ENCODE measurements at places on chromosomes 7 and 10.

- no peak for DNase-seq
Measured at GRCh38 chr7:47956220-47956619, 8.0 kb upstream of the PKD1L1 start.

- peak; percentile 84 for DNase-seq
Measured at GRCh38 chr7:117034851-117035464, 81.7 kb downstream of the ST7 start.

GRCh38 chr10:32970910-32971309 is 12.9 kb upstream of the ITGB1 start:
- no peak for DNase-seq

DNA sequence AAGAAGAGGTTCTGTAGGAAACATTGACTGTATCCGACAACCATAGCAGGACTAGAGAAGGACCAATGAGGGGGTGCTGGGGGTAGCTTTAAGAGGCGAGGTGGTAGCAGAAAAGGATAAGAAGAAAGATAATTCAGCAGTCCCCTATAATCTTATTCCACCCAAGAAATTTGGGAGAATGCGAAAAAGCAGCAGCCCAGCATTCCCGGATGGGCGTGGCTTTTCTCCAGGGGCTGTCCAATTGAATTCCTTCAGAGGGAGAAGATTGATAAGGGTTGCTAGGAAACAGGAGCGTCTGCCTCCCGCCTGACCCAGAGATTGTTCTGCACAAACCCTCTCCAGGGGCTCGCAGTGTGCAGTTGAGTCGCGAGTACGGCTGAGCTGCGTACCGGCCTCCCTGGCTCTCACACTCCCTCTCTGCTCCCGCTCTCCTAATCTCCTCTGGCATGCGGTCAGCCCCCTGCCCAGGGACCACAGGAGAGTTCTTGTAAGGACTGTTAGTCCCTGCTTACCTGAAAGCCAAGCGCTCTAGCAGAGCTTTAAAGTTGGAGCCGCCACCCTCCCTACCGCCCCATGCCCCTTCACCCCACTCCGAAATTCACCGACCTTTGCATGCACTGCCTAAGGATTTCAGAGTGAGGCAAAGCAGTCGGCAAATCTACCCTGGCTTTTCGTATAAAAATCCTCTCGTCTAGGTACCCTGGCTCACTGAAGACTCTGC is at the start of gene GRM3:
GRM3 (plus strand) TSS at position 349 of the 721 bp plus-strand sequence. CDS start 121,237 bp downstream, outside the sequence.
- peak; percentile 0 for DNase-seq

GRCh38 chr10:110411047-110411410 is 86.7 kb upstream of the DUSP5 start:
- peak; percentile 50 for DNase-seq

GRCh38 chr7:130632111-130632510 is 36.4 kb downstream of the COPG2 start:
- peak; percentile 71 for DNase-seq

DNA sequence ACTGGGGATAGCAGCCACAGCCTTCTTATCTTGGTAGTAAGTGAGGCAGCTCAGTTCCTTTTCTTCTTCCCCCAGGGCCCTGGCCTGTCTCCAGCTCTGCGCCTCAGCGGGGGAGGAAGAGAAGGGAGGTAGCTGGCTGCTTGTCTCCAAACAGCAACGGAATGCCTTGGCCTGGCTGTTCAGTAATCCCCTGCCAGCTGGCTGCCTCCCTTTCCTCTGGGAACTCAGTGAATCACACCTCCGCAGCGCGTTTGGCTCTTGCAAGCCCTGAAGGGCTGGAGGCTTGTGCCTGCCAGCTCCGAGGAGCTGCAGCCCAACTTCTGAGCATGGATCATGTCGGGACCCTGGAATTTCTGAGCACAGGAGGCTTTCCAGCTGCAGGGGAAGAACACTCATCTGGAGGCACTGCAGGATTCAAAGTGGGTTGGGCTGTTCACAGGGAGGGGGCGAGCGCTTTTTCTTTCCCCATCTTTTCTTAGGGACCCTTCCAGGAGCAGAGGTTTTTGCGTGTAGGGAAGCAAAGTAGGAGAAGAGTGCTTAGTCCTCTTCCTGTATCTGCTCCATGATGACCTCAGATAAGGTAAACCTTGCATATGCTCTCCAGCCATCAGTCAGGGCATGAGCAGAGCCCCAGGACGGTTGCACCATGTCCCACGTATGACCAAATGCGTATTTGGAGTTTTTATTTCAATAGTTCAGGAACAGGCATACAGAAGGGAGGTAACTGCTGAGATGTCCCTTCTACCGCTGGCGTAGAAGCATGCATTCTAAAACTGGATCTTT is 253.2 kb upstream of the INHBA start:
- peak; percentile 100 for DNase-seq

- DNase-seq = no peak
Measured at GRCh38 chr7:26862834-26863233, 1.6 kb downstream of the SKAP2 start.

DNA sequence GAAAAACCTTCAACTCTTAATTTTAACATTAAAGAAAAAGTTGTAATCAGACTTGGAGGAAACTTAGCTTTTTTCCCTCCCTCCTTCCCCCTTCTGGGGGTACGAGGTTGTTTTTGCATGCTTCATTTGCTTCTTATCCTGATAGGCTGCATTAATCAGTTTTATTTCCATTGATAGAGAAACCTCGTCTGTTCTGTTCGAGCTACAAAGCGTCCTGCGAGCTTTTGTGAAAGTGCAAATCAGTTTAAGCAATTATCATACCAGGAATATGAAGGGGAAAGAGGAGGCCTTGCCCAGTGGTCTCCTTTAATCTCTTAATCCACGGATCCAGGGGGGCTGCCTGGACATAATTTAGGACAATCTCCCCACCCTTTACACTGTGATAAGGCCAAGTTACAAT is 7.5 kb downstream of the EMX2 start:
- no peak for DNase-seq

GRCh38 chr10:11165591-11166543 is 148.2 kb downstream of the CELF2 start:
- DNase-seq = peak; percentile 35

- DNase-seq = no peak
Measured at GRCh38 chr10:42875798-42876341, 93.3 kb downstream of the BMS1 start.

GRCh38 chr10:66218981-66219587 is 706.8 kb upstream of the LRRTM3 start:
- DNase-seq = no peak

GRCh38 chr10:84820120-84820519 is 491.7 kb downstream of the CCSER2 start:
- no peak for DNase-seq

DNA sequence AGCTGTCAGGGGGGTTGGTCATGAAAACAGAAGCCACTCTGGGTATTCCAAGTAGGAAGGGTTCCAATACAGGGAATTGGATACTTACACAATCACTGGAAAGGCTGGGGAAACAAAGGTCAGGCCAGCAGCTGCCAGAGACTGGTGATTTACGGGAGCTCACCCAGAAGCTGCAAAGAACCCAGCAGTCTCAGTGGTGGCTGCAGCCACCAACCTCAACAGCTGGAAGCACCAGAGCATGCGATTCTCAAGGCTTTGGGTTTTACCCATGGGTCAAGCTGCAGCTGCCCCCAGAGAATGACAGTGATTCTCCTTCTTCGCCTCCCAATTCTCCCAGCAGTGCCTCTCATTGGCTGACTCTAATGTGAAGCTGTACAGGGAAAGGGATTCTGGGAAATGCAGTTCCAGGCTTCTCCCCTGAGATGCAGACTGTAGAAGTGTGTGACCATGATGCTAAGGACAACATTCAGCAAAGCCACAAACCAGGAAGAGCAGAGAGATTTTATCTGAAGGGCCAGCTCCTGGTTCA is 107.2 kb upstream of the TCF7L2 start:
- DNase-seq = peak; percentile 78

GRCh38 chr7:158266817-158267741 is 320.5 kb downstream of the PTPRN2 start:
- no peak for DNase-seq

GRCh38 chr10:63605197-63605967 is 84.2 kb downstream of the REEP3 start:
- DNase-seq = no peak

DNA sequence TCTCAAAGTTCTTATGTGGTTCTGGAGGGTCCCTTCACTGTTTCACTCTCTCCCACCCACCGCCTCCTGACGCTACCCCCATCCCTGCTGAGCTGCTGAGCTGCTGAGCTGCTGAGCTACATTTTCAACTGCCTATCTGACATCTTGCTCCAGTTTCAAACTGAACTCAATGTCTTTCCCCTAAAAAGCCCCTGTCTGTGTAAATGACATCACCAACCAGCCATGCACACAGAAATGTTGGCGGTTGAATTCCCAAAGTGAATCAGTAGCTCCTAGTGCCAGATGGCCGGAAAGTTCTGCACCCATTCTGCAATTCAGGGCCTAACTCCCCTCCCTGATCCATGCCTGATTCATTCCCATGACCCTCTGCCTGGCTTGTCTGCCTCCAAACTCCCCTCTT is 71.2 kb downstream of the WNT2 start:
- peak; percentile 96 for DNase-seq

DNA sequence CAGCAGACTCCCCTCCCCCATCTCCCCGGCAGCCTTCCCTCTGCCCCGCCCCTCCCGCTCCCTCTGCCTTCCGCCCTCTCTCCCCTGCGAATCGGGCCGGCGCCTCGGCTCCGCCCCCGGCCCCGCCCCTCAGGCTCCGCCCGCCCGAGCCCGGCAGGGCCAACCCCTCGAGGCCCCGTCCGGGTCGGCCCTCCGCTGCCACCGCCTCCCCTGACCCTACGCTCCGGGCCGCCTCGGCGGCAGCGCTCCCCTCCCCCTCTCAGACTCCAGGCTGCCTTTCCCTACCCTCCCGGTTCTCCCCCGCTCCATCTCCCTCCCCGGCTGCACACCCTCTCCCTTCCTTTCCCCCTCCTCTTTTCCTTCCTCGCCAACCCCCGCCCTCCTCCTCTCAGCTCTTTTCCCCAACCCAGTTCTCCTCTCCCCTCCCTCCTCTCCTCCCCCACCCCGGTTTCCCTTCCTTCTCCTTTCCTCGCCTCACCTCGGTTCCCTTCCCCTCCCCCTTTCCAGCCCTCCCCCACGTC is 1.6 kb downstream of the ZNF467 start:
- peak; percentile 96 for DNase-seq

DNA sequence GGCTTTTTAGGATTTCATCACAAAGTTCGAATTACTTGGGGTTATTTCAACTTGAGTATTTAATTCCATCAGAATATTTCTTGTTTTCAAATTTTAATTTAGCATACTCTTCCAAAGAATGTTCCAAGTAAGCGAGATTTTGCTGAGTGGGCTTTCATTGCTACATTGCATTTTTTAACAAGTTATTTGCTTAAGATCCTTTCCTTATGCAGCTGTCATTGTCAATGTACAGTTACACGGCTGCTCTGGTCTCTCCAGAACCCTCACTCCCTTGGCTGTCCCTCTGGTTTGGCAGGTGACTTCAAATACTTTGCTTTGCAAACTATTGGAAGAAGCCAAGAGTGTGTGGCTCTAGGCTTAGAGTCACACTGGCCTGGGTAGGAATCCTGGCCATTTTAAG is 80.0 kb downstream of the CFAP58 start:
- DNase-seq = peak; percentile 19

- no peak for DNase-seq
Measured at GRCh38 chr10:87518937-87519336, 14.2 kb downstream of the MINPP1 start.

DNA sequence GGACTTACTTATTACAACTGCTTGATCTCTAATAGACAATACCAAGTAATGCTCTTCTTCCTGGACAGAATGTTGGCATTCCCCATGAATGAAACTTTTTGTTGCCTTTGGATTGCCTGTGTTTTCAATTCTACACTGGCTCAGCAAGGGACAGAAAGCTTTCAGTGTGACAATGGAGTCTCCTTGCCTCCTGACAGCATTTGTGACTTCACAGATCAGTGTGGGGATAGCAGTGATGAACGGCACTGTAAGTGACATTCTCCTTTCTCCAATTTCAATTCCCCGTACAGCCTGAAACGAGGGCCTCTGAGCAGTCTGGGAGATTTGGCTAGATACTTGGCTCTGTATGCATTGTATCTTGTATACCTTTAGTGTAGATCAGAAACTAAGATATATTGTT is 290 bp downstream of the MALRD1 start:
- DNase-seq = no peak
